CD8-positive, alpha-beta T cell (primary cell): ENCODE measurements at places on chromosomes 6 and 20.
A peak's percentile ranks its signal among the peaks of the same experiment; 100 is the strongest.

DNA sequence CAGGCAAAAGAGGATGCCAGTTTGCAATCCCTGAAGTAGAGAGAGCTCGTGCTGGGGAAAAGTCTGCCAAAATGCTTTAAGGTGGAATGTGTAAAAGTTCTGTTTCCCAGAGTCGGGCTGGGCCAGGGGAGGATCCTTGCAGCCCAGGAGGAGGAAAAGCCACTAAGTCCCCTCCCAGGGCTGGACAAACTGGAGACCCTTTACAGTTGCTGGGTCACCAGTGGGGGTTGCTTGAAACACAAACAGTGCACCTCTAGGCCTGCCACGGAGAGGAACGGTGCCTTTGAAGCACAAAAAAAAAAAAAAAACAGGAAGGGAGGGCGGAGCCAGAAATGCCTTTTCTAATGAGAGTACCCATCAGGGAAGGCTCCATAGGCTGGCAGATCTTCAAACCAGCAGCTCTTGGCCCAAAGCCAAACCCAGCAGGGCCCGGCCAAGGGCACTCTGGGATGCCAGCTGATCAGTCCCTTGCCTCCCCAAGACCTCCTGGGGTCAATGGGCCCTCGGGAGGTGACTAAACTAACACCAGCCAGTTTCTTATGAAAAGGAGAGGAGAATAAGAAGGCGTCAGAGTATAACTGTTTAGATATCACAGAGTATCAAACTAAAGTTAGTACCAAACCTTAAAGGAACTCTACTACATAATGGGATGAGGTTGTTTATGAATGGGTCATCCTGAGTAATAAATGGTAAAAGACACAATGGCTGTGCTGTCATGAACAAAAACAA lies 23.7 kb downstream of the HLA-A start:
- DNase-seq, result peak; percentile 82

DNA sequence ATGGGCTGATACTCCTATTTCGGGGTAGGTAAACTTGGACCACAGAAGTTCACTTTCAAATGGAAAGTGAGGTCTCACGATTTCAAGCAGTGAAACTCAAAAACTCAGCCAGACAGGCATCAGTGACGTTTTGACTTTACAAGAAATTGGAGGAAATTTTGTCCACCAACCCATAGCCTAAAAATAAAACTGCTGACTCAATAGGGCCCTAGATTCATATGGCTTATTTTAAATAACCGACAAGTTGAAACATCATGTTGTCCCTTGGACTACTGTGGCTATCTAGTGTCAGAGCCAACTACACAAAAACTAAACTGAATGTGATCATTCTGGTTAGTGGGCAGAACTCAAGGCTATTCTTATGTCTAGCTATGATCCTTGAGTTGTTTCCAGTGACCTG lies 486.3 kb downstream of the GRIK2 start:
- DNase-seq, result no peak

GRCh38 chr20:21173485-21173884 lies 47.6 kb downstream of the KIZ start:
- no peak for DNase-seq

- no peak for DNase-seq
These were observed 39.9 kb downstream of the QKI start for GRCh38 chr6:163454425-163454824.

GRCh38 chr20:24406750-24407149 lies 62.7 kb upstream of the SYNDIG1 start:
- no peak for DNase-seq

DNA sequence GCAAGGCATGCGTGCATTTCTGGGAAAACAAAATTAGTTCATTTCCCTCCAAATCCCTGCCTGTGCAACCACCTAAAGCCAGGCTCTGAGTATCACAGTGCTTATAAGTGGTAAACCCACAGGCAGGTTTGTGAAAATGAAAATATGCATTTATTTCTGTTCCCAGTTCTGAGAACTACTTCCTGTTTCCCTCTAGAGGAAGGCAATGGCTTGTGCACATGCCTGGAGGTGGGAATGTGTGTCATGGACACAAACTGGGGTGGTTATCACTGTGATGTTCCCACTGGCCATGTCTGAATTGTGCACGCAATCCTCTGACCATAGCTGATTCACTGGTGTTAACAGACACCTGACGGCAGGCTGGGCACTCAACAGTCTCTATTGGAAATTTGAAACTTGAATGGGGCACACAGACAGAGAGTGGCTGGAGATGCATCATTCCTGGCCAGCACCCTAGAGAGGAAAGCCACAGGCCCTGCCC lies 26.3 kb downstream of the FAM110A start:
- DNase-seq, result no peak

- no peak for DNase-seq
These were observed 35.1 kb upstream of the SMIM8 start for GRCh38 chr6:87287251-87287650.

DNA sequence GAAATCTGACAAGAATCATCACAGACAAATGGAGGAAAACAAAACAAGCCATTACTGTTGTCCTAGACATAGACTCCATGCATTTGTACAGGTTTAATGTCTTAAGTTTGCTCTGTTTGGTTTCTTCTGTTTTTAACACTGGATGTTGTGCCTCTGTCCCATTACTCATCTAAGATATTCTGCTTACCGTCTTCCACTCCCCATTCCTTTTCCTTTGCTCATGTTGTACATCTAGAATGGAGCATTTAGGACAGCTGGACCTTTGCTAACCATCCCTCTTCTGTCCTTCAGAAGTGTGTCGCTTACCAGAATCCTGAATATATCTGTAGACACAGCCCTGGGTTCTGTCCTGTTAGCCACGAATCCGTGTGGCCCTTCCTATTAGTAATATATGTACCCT lies 35.2 kb downstream of the RAB22A start:
- DNase-seq, result no peak

- DNase-seq, result no peak
These were observed 237.6 kb upstream of the KHDRBS2 start for GRCh38 chr6:62523630-62524029.

DNA sequence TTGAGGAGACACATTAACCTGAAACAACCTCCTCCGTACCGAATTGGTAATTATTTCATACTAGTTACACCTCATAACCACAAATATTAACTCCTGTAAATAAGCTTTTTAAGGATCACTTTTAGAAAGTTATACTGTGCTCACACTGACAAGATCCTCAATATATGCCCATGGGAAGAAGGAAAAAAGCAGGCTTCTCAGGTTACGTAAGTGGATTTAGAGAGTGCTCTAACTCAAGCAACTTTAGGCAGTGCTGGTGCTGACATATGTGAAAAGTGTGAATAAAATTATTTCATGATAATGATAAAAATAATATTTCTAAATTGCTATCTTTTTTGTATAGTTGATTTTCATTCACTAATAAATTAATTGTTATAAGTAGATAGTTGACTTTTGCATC lies 76.1 kb downstream of the PRKN start:
- DNase-seq, result no peak

- no peak for DNase-seq
These were observed 11.3 kb upstream of the MAP3K5 start for GRCh38 chr6:136803608-136804007.

GRCh38 chr20:54029176-54029575 lies 41.2 kb downstream of the BCAS1 start:
- DNase-seq, result no peak

GRCh38 chr20:46648903-46649649 lies 2.2 kb downstream of the SLC13A3 start:
- no peak for DNase-seq

DNA sequence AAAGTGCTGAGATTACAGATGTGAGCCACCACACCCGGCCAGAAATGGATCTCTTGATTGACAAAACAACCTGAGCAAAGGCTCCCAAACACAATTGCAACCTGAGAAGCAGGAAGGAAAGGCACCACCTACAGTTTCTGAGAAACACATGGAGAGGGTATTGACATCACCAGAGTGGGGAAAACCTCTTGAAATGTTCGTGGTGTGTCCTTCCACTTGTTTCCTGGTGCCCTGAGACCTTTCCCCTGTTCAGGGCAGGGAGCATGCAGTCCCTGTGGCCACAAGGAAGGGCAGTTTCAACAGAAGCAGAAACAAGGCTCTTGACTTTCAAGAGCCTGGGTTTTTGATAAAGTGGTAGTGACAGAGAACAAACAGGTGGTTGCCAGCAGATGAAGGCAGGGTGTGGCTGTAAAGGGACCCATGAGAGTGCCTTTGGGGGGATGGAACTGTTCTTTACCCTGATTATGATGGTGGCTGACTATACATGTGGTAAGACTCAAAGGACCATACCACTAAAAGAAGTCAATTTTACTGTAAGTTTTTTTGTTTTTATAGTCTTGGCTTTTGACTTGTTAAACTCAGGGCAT lies 3.2 kb upstream of the BPIFA1 start:
- DNase-seq, result no peak

DNA sequence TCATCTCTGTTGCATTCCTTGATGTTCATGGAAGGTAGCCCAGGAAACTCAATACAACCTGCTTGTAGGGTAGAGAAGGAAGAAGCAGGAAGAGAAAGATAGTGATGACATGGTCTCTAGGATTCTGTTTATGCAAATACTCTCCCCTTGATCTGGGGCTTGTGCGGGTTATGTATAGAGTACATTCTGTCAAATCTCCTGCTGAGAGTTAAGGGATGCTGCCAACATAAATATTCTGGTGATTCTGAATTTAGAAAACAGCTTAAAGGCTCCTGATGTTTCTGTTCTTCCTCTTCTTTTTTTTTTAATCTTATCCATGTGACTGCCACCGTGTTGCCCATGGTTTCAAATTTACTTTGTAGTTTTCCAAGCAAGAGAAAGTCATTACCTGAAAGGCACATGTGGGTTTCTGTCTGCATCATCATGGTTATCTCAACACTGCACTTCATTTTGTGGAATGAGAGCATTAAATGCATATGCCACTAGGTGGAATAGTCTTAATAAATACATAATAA lies 150.6 kb downstream of the RPS12 start:
- no peak for DNase-seq

- no peak for DNase-seq
These were observed 153.6 kb upstream of the KCNK16 start for GRCh38 chr6:39476151-39476550.

DNA sequence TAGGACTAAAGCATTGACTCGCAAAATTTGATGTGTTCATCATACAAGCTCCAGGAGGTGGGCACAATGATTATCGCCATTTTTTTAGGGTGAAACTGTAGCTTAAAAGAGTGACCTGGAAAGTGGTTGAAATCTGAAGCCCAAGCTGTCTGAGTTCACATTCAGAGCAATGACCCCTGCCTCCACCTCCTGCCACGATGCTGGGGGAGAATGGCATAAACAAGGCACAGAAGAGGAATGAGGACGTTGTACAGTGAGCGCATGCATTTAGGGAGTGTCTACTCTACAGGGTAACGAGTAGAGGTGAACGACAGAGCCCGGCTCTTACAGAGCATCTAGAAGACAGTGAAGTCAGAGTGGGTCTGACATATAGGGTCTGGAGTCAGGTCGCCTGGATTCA lies 37.2 kb downstream of the CNKSR3 start:
- DNase-seq, result no peak

DNA sequence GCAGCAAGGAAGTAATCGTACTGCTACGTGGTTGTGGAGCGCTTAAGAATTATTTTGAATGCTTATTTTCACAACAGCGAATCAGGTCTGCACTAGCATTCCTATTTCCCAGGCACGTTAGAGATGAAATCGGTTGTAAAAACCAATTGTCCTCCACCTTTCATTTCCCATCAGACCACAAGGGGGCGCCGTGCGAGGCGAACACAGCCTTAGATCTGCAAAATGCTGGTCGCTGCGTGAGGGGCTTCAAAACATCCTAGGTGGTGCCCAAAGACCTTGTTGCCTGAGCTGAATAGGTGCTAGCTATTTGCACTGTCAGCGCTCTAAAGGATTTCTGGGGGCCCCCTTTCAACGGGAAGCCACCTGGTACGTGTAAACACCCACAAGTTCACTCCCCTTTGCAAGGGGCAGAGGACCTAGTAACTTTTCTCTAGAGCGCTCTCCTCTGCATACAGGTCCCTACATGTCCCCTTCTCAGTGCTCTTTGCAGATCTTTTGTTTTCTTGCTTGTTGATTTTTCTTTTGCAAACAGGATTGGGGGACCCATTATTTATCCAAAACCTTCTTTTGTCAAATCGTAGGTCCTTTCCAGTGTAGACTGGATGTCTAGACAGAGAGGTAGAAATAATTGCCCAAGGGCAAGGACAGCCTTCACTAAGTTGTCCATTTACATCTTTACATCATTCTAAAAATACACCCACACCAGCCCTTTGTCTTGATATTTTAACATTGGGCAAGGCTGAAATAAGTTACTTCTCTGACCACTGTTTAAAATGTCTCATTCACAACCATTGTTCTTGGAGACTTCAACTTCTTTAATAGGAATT lies 59.8 kb downstream of the NEDD9 start:
- DNase-seq, result peak; percentile 69
